ENCODE measurements at places on chromosomes 5 and 9. TPM values are rescaled to one million over a fixed set of nuclear protein-coding genes. Genes with fewer than 3 reads are reported as not detected.
A peak's percentile ranks its signal among the peaks of the same experiment; 100 is the strongest.

- no peak for DNase-seq
Measured at GRCh38 chr9:6944896-6945295, 187.1 kb downstream of the KDM4C start.

GRCh38 chr9:69120380-69121154 lies 53.5 kb upstream of the TJP2 start:
- DNase-seq = no peak

DNA sequence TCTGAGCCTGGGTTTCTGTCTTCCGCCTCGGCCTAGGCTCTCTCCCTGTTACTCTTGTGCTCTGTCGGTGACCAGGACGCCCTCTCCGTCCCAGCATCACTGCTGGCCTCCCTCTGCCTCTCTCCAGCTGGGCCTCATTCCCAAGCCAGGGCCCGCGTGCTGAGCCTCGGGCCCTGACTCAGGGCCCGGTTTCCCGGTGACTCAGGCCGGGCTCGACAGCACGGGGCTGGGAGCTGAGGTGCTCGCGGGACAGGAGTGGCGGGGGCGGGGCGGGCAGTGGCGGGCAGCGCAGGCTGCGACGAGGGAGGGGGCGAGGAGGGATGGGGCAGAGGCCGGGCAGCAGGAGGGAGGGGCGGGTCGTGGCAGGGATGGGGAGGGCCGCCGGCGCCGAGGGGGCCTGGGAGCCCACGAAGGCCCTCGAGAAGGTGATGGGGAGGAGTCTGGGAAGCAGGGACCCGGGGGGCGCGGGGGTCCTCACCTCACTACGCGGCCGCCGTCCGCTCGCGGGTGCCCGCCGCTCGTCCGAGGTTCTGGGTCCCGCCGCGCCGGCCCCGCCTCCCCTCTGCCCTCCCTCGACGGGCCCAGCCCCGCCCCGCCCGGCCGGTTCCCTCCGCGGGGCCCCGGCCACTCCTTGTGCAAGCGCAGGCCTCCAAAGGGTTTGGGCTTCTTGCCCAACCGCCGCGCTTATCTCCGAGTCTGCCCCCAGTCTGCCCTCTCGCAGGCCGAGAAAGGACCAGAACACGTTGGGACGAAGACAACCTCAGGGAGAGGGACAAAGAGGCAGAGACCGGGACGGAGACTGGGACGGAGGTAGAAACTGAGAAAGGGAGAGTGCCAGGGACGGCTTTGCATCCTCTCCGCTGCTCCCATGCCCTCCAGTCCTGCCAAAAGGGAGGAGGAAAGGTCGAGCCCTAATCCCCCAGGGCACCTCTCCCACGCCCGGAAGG lies at the start of gene ARAP3:
TSS of gene ARAP3 (minus strand) at position 536 of the 947 bp plus-strand sequence. CDS start 1,744 bp downstream, outside the sequence.
- DNase-seq = peak; percentile 67

GRCh38 chr5:168976311-168976970 lies 324.5 kb downstream of the SLIT3 start:
- DNase-seq = no peak

The NPR3 gene
- polyA plus RNA-seq = 3.9 TPM

GRCh38 chr9:14515571-14516198 lies 177.5 kb downstream of the ZDHHC21 start:
- DNase-seq = no peak

The SLC36A3 gene
- polyA plus RNA-seq = 21.9 TPM

The IL31RA gene
- 3.9 TPM for polyA plus RNA-seq

DNA sequence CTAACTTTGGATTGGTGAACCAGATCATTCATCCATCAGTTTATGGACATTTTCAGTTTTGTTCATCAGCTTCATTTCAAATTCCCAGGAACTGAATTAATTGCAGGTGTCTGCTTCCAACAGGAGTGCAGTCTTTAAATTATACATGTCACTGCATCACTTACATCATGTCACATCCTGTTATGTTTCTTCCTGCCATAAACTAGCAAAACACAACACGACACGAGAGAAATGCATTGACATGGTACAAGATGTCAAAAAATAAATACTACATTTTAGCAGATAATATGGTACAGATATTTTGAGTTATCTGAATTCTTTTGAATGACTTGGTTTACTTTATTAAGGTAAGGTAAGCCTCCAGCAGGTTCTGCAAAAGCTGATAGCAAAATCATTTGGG lies 415.5 kb downstream of the NR2F1-AS1 start:
- no peak for DNase-seq

DNA sequence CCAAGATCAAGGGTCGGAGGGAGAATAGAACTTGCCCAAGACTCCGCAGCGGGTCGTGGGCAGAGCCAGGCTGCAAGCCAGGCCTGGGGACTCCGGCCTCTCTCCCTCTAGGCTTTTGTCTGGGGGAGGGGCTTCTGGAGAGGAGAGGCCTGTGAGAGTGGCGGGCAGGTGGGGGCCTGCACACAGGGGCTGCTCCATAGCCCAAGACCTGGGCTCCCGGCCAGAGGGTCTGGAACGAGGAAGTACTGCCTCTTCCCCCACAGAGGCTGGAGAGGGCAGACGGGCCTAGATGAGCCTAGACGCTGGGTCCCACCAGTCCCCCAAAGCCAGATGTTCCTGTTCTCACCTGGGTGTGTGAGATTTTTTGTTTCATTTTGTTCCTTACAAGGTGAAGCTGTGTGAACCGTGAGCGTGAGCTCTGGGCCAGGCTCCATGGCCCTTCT lies 5.2 kb upstream of the ST6GALNAC6 start:
- no peak for DNase-seq

DNA sequence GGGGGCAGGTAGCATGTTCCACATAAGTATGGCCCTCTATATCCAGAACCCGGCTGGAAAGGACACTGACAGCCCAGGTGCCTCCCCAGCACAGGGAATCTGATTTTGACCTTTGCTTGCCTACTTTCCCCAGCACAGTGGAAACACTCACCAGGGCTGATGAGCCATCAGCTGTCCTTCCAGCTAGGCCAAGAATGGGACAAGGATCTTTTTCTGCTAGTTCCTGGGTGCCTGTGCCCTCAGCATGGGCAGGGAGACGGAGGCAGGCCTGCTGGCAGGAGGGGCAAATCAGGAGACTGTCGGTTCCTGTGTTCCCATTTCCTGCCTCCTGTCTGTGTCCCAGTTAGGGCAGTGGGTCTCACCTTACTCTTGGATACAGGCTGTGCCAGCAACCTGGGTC lies 1.1 kb downstream of the CYFIP2 start:
- DNase-seq = no peak

The TRPM3 gene
- 4.1 TPM for polyA plus RNA-seq

- peak; percentile 35 for DNase-seq
Measured at GRCh38 chr9:76615177-76615603, 149.0 kb upstream of the PCA3 start.

- DNase-seq = no peak
Measured at GRCh38 chr9:94692601-94693000, 33.9 kb upstream of the AOPEP start.

The PDE6A gene
- 2.9 TPM for polyA plus RNA-seq

The INSL6 gene
- 18.7 TPM for polyA plus RNA-seq

GRCh38 chr9:70101265-70101664 lies 57.6 kb downstream of the MAMDC2 start:
- DNase-seq = no peak

GRCh38 chr9:93827545-93828330 lies 127.4 kb downstream of the BARX1 start:
- DNase-seq = peak; percentile 38

DNA sequence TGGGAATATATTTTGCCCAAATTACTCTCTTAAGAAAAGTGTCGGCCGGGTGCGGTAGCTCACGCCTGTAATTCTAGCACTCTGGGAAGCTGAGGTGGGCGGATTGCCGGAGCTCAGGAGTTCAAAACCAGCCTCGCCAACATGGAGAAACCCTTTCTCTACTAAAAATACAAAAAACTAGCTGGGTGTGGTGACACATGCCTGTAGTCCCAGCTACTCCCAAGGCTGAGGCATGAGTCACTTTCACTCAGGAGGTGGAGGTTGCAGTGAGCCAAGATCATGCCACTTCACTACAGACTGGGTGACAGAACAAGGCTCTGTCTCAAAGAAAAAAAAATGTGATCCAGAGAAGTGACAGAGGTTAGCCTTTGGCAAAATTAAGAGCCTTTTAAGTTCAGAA lies 26.4 kb upstream of the TMEM171 start:
- DNase-seq = no peak
